ENCODE measurements at places on chromosomes 1 and 21. TPM values are rescaled to one million over a fixed set of nuclear protein-coding genes. Genes with fewer than 3 reads are reported as not detected.

AKR7A3 gene
- 0.72 TPM for total RNA-seq

RUNX3 gene
- 0.85 TPM for total RNA-seq

BCL10 gene
- total RNA-seq, result 35.4 TPM

NFIA gene
- 4.8 TPM for total RNA-seq

L1TD1 gene
- under 0.01 TPM for total RNA-seq

CFAP107 gene
- total RNA-seq, result not detected

OR2L8 gene
- total RNA-seq, result not detected

NPR1 gene
- not detected for total RNA-seq

LMX1A gene
- not detected for total RNA-seq

HSD17B7 gene
- total RNA-seq, result 28.2 TPM

DHRS3 gene
- 69.3 TPM for total RNA-seq

SEMA4A gene
- total RNA-seq, result 3.4 TPM

CLCA4 gene
- total RNA-seq, result 0.96 TPM

SEMA6C gene
- 0.21 TPM for total RNA-seq

SPATA1 gene
- total RNA-seq, result 0.72 TPM

FAM163A gene
- not detected for total RNA-seq

PRR9 gene
- total RNA-seq, result not detected

NEK2 gene
- total RNA-seq, result 4.8 TPM

PER3 gene
- total RNA-seq, result 4.9 TPM

B4GALT2 gene
- 123 TPM for total RNA-seq

WNT2B gene
- 0.43 TPM for total RNA-seq

MANEAL gene
- total RNA-seq, result 2.2 TPM

SELL gene
- total RNA-seq, result not detected

OLFML3 gene
- not detected for total RNA-seq

FCGR3A gene
- total RNA-seq, result not detected

PIGR gene
- total RNA-seq, result not detected

LHX4 gene
- total RNA-seq, result under 0.01 TPM

MT1HL1 gene
- total RNA-seq, result not detected

NT5C1A gene
- not detected for total RNA-seq

EMC1 gene
- 60.7 TPM for total RNA-seq

SPRR2G gene
- not detected for total RNA-seq

SHISA4 gene
- 10.9 TPM for total RNA-seq

CYP4A22 gene
- total RNA-seq, result not detected

SLC6A9 gene
- 11.9 TPM for total RNA-seq

CDA gene
- total RNA-seq, result 2.6 TPM

SELE gene
- 0.24 TPM for total RNA-seq

DCST2 gene
- 0.64 TPM for total RNA-seq

CSMD2 gene
- not detected for total RNA-seq

TRIM17 gene
- total RNA-seq, result 2.2 TPM

CCDC181 gene
- 0.24 TPM for total RNA-seq

APOBEC4 gene
- total RNA-seq, result not detected

RERE gene
- 40.1 TPM for total RNA-seq

ADIPOR1 gene
- 162 TPM for total RNA-seq

RPF1 gene
- 42.2 TPM for total RNA-seq

PTGER3 gene
- total RNA-seq, result not detected

BARHL2 gene
- not detected for total RNA-seq

STPG1 gene
- 5.3 TPM for total RNA-seq

ANKRD34A gene
- not detected for total RNA-seq

KIAA1614 gene
- total RNA-seq, result 1.9 TPM

RNF186 gene
- total RNA-seq, result under 0.01 TPM

USH2A gene
- not detected for total RNA-seq

MCOLN3 gene
- 4.8 TPM for total RNA-seq

COL9A2 gene
- total RNA-seq, result not detected

LRRN2 gene
- total RNA-seq, result not detected

GUCA2B gene
- not detected for total RNA-seq

Measured in tracheal epithelial cell (primary cell).